Fibroblast of lung (primary cell): ENCODE measurements at places on chromosomes 5 and 9.

- no peak for DNase-seq
Measured at GRCh38 chr5:6412811-6413210, 34.5 kb upstream of the MED10 start.

DNA sequence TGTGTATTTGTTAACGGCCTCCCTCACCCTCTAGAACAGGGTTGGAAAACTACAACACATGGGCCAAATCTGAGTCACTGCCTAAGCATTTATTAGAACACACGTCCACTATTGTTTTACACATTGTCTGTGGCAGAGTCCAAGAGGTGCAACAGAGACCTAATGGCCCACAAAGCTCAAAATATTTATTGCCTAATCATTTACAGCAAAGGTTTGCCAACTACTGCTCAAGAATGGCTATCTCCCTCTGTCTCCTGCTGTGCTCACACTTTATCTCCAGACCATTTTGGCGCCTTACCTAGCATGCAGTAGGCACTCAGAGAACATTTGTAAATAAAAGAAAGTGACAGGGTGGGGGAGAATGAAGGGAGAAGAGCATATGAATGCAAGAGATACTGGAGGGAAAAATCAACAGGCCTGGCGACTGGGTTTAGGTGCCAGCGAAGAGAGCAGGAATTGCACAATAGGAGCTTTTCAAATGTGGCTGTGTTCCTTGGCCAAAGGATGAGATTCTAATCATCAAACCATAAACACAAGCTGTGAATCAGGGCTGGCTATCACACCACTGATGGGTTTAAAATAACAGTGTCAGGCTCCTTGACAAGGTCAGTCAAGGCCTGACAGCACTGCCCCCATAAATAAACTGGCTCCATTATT, 80.3 kb downstream of the EPB41L4A start:
- no peak for DNase-seq

GRCh38 chr5:91927439-91927838, 544.3 kb upstream of the ARRDC3 start:
- DNase-seq: no peak

DNA sequence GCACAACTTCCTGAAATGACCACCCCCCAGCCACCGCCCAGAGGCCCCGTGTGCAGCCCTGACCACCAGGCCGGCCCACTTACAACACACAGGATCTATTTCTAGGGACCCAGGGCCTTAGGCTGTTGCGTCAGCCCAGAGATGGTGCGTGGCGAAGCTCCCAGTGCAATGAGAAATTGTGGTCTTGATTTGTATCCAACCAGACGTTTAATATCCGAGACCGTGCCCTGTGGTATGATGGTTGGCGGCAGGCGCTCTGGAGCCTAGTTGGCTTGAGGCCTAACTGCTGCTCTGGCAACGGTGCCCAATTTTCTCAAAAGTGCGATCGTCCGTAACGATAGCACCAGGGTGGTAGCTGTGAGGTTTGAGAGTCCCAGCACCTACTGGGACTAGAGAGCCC, 32.6 kb upstream of the SLC6A19 start:
- DNase-seq: no peak

DNA sequence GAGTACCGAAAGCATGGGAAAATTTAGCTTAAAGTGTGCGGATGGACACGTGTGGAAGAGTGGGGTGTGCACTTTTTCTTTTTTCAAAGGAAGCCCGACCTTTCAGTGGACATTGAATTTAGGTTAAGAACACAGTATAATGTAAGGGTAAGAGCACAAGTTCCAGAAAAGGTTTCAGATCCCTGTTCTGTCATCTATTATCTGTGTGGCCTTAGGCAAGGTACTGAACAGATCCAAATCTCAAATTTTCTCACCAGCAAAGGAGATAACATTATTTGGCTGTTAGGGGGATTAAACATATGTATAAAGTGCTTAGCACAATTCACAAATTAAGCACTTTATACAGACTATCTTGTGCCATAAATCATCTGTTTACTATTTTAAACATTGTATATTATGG, 441.0 kb downstream of the SPOCK1 start:
- DNase-seq: no peak

GRCh38 chr5:88760527-88760926, 122.5 kb downstream of the MEF2C start:
- DNase-seq: no peak

DNA sequence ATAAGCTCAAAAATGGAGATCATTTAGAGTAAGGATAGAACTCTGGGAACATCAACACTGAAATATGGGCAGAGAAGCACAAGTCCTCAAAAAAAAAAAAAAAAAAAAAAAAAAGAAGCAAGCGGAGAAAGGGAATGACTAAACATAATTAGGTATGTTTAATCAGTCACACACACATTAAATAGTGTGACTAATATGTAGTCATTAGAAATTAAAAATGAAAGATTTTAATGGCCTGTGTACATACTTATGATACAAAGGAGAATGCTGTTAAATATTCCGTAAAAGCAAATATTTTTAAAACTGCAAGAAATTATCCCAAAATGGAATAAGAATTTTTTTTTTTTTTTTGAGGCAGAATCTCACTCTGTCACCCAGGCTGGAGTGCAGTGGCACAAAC, 10.5 kb downstream of the LPAR1 start:
- no peak for DNase-seq

GRCh38 chr9:125904155-125904851, 157.1 kb downstream of the PBX3 start:
- DNase-seq: peak; percentile 30

- peak; percentile 40 for DNase-seq
Measured at GRCh38 chr5:142388696-142389095, 63.9 kb upstream of the SPRY4 start.

GRCh38 chr5:10289991-10290390, 17.7 kb downstream of the CMBL start:
- DNase-seq: no peak
